Ascending aorta (tissue), 2 donors: ENCODE measurements at places on chromosomes 2 and 18.
A peak's percentile ranks its signal among the peaks of the same experiment; 100 is the strongest.

DNA sequence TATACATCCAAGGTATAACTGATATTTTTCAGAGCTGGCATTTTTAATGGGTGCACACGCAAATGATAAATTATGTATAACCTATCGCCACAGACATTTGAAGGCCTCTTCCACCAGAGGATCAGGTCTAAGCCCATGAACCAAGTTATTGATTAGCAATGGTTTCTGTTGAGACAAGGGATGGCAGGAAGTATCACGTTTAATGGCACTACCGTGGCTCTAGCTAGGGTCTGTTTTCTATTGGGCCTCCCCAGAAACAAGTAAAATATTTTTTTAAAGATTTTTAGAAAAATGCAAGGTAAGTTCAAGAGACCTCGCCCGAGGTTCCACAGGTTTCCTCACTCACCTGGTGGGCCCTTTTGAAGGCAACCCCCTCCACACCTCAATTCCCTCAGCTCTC, 667 bp downstream of the GFPT1 start:
- no peak for DNase-seq

DNA sequence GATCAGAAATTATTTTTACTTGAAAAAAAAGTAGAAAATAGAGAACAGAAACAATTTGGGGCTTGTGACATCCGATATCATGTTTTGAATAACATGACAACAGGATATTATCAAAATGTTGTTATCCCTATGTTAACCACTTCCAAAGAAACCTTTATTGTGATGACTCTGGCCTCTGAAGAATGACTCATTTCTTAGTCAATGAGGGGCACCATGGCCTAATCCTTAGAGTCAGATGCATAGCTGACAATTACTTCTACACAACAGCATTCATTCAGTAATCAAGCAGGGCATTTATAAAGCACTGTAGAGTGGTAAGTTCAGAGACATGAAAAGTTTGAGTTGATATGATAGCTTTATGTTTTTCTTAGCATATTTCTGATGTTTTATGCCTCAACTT, 703.0 kb downstream of the RNF144A start:
- DNase-seq: no peak

GRCh38 chr2:210224591-210224940, 681 bp downstream of the ACADL start:
- peak; percentile 66 for DNase-seq

DNA sequence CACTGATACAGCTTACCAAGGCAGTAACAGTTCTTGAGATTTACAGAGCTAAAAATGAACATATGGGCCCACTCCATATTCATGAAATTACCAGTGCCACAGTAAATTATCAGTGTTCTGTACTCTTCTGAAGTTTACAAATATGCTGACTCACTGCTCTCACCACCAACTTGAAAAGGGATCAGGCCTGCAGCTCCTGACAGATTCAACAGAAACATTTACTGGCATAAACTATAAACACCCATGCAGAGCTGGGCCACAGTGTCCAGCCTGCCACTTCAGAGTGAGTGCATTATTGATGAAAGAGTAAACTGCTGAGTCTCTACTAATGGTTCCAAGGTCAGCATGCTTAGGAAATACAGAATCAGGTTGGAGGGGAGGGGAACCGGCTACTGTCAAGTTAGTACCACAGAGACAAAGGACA, 83.1 kb downstream of the FARSB start:
- no peak for DNase-seq

DNA sequence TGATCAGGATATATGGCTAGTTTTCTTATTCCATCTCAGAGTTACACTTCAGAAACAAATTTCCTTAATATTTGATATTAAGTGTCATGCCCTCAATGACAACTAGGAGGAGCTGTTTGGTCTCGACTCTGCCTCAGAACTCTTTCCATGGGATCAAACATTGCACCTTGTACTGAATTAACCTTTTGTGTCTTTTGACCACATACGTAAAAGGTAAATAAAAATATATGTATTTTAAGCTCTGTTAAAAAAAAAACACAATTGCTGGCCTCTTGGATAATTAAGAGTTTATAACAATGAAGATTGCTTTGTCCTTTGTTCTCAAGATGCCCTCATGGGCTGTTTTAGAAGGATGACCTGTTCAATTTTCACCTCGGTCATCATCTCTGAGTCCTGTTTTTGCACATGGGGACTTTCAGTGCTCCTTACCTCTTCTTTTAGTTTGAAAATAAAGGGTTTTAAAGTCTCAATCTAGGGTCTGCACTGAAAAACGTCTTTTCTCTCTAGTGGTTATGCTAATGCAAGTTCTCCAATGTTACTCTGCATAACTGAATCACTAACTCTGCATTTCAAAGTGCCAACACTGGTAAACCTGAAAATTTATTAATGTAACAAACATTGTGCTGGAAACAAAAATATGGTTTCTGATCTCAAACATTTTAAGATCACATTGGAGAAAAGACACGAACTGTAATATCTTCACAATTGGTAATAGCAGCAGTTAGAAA, 18.8 kb upstream of the FN1 start:
- DNase-seq: no peak

- no peak for DNase-seq
These were observed 261.5 kb downstream of the TRIB2 start for GRCh38 chr2:12978066-12978835.

GRCh38 chr2:14358339-14358738, 274.2 kb upstream of the LRATD1 start:
- DNase-seq: no peak

- DNase-seq: no peak
These were observed 267.7 kb downstream of the ALPK2 start for GRCh38 chr18:58361212-58361611.

GRCh38 chr2:45505138-45505537, 105.9 kb downstream of the SRBD1 start:
- DNase-seq: no peak

DNA sequence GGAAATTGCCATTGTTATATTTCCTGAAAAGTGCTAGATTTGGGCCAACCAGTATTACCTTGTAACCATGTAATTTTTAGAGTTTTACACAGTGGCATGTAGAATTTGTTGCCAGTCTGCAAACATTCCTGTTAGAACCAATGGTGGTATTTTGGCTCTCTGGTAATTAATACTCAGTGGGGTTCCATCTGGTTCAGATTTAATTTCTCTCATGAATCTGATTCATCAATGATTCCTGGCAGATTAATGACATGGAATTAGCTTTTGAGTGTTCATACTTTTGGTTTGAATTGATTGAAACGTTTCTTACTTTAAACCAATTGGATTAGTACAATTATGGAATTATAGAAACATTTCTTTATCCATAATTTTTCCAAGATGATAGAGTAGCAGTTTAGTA, 93.2 kb downstream of the MC4R start:
- DNase-seq: no peak

- no peak for DNase-seq
These were observed at the start of gene SPEG for GRCh38 chr2:219434718-219435525. TSS of gene SPEG (plus strand) at chr2:219434843. CDS start at chr2:219434978, 135 bp downstream.
